ENCODE measurements at places on chromosomes 1 and 21.

DNA sequence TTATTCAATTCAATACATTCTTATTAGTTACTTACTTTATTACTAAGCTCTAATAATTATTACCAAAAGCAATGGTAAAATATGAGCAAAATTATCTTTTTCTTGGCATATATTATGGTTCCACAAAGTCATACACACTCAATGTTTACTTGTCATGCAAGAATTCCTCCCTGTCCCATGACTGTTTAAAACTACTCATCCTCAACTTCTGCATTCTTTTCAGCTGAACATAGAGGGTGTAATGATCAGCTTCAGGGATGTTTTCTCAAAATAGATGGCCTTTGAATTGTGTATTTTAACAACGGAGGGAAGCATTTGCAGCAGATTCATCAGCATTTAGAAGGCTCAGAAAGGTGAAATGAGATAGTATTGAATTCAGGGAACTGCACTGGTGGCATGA is 499.0 kb downstream of the RWDD3 start:
- DNase-seq = no peak

DNA sequence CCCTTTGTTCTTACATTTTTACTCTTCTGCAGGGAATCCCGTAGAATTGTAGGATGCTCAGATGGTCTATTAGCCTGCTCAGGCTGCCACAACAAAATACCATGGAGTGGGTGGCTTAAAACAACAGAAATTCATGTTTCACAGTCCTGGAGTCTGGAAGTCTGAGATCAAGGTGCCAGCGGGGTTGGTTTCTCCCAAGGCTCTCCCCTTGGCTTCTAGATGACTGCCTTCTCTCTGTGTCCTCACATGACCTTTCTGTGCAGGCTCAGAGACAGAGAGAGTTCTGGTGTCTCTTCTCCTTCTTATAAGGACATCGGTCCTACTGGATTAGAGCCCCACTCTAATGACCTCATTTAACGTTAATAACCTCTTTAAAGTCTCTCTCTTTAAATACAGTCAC is 41.7 kb downstream of the HUNK start:
- no peak for DNase-seq

GRCh38 chr1:153659175-153659534 is 652 bp downstream of the SNAPIN start:
- DNase-seq = no peak

GRCh38 chr1:31523769-31524168 is 52.5 kb upstream of the TINAGL1 start:
- no peak for DNase-seq

DNA sequence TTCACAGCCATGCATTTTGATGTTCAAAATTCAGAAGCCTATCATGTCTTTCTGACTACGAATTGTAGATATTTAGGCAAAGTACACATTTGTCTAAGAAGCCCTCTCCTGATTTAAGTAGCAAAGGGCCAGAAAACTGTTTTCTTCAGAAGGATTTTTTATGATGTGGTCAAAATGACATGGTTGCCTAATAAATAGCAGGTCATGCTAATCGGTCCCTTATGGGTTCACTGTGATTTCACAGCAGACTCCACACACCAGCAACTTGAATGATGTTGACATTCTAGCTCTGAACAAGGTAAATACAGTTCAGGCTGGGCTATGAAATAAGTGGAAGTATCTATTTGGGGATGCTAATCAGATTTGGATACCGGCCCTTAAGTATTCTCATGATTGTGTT is 178.7 kb upstream of the DPYD start:
- DNase-seq = no peak

DNA sequence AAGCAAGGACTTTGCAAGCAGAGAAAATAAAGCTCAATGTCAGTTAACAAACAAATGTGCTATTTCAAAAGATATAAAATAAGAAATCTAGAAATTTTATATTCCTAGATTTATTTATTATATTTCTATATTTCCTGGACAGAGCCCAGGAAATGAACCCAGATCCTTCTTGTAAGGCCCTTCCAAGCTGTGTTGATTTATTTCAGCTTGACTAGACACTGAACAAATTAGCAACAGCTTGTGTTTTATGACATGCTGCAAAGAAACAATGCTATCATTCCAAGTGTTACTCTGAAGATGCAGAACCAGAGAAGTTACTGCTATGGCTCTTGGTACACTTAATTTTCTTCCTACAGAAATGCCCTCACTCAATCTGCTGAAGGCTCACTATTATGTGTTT is 6.2 kb downstream of the TGFBR3 start:
- DNase-seq = no peak

DNA sequence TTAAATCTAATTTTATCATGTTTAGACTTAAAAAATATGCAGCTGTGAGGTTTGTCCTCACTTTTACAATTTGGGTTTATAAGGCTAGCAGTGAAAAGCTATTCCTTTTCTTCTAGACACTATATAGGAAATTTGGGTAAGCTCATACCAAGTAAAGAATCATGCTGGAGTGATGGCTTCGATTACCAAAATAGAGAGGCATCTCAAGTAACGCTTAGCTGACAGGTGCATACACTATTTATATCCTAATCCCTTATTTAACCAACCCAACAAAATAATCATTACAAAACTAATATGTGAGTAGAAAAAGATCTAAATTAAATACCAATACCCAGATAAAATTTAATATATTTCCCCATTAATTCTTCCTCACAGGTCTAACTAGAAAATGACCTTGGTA is 193.2 kb downstream of the LHX8 start:
- DNase-seq = no peak

- no peak for DNase-seq
These were observed 21.1 kb downstream of the ESRRG start for GRCh38 chr1:216702170-216702569.

DNA sequence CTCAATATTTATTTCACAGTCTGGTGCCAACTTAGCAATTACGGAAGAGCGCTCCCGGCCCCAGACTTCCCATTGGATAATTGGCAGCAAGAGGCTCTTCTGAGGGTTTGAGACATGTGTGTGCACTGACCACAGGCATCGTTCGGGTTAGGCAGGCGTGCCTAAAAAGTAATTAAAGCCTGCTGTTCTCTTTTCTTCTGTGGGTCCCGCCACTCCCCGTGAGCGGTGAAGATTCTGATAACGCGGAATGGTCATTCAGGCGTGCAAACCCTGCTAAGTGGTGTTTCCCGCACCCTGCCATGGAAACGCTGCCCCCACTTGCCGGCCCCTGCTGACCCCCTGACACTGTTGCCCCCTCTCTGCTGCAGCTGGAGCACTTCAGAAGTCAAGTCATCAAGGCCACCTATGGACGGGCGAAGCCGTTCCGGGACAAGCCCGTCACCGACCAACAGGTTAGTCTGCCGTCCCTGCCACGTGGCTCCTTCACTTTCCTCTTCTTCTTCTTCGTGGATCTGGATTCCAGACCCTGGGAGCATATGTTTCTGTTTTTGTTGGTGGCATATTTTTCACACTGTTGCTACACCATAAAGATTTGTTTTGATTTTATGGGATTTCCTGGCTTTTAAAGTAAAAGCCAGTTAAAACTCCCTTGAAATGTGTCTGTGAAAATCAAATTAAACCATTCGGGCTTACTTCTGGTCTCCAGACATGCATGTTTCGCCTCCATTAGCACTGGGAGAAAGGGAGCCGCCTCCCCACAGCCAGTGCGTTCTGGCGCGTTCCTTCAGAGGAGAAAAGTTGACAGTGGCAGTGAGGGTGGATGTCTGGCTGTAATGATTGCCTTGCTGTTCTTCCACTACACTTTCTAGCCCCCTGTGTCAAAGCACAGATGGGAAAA is 79.9 kb downstream of the FHAD1 start:
- DNase-seq = no peak

GRCh38 chr1:15065736-15066135 is 87.8 kb upstream of the TMEM51 start:
- no peak for DNase-seq

DNA sequence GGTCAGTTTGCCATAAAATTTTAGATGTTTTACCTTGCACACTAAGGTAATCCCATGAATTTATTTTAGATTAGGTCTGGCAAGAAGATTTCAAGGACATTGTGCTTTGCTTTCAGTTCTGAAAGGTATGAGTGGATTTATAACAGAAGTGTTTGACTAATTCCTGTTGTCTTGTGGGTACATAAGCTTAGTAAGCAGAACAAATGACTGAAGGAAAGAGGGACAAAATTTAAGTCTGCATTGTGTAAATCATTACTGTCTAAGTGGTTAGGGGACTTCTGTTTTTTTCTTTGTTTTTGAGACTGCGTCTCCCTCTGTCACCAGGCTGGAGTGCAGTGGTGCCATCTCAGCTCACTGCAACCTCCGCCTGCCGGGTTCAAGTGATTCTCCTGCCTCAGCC is 60.1 kb downstream of the PKN2 start:
- no peak for DNase-seq

DNA sequence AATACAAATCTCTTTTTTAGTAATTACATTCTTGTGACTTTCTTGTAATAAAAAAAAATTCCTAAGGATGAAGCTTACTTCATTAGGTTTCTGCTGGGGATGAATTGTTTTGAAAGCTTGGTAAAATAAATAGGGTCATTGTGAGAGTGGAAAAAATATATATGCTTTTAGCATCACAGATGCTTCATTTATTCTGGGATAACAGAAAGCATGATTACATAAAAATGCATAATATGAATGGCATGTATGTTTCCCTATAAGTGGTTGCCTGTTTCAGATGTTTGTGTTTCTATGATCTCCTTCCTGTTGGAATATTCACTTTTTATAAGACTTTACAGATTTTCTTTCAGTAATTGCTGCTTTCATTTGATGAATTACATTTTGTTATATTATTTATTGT is 42.3 kb downstream of the HMCN1 start:
- no peak for DNase-seq

GRCh38 chr1:32969566-32969965 is 5.0 kb upstream of the RNF19B start:
- no peak for DNase-seq
